Activated CD8-positive, alpha-beta memory T cell treated with anti-CD3 and anti-CD28 coated beads for 1 hour (primary cell): ENCODE measurements at places on chromosomes 5 and 9.

- DNase-seq = no peak
These were observed 434.4 kb upstream of the BRINP1 start for GRCh38 chr9:119803679-119804078.

DNA sequence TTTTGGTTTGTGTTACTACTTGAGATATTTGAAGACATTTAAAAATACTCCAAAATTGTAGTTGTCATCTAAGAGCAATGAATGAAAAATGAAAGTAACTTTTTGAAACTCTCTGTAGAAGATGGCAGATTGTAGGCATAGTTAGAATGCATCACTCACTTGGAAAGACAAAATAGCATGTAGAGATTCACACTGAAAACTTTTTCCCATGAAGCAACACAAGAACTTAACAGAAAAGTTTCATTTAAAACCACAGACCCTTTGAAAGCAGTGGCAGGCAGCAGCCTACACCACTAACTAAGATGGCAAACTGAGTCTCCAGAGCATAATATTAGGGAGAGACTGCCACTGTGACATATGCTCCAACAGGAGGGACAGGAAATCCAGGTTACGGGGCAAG lies 18.9 kb upstream of the FAM174A start:
- DNase-seq = no peak

- no peak for DNase-seq
These were observed 64.8 kb downstream of the SMIM23 start for GRCh38 chr5:171850324-171850947.

GRCh38 chr9:88680505-88681160 lies 145.7 kb downstream of the NXNL2 start:
- no peak for DNase-seq

DNA sequence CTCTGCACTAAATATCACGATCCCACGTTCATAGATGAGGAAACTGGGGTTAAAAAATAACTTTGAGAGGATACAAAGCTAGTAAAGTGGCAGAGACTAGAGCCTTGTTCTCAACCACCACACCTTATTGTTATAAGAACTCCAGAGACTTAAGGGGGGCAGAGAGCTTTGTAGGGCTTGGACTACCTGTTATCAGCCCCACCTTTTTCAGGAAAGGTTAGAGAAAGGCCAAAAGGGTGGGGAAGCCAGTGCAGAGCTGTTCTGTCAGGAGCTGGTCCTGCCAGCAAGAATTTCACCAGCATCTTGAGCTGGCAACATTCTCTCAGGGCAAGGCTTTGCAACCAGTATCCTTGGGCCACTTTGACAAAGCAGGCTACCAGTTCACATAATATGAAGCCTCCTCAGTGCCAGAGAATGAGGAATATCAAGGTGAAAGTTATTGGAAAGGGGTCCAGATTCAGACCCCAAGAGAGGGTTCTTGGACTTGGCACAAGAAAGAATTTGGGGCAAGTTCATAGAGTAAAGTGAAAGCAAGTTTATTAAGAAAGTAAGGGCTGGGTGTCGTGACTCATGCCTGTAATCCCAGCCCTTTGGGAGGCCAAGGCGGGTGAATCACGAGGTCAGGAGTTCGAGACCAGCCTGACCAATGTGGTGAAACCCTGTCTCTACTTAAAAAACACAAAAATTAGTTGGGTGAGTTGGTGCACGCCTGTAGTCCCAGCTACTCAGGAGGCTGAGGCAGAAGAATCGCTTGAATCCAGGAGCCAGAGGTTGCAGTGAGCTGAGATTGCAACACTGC lies 66.2 kb upstream of the CLINT1 start:
- DNase-seq = no peak

- DNase-seq = no peak
These were observed 14.2 kb upstream of the LARP1 start for GRCh38 chr5:154740957-154741356.

DNA sequence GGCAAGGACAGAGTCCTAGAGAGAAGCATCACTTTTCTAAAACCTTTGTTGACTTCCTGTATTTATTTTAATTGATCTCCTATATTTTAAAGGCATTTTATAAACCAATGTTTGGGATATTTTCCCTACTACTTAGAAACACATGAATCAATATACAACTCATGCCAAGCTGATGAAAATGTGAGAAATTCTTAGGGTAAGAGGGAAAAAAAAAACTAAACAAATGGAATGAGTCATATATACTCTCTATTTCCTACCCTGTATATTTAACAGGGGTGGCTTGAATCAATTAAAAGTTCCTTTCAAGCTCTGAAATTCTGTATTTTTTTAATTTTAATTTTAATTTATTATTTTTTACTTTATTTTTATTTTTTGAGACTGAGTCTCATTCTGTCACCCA lies 19.6 kb downstream of the BAAT start:
- no peak for DNase-seq

DNA sequence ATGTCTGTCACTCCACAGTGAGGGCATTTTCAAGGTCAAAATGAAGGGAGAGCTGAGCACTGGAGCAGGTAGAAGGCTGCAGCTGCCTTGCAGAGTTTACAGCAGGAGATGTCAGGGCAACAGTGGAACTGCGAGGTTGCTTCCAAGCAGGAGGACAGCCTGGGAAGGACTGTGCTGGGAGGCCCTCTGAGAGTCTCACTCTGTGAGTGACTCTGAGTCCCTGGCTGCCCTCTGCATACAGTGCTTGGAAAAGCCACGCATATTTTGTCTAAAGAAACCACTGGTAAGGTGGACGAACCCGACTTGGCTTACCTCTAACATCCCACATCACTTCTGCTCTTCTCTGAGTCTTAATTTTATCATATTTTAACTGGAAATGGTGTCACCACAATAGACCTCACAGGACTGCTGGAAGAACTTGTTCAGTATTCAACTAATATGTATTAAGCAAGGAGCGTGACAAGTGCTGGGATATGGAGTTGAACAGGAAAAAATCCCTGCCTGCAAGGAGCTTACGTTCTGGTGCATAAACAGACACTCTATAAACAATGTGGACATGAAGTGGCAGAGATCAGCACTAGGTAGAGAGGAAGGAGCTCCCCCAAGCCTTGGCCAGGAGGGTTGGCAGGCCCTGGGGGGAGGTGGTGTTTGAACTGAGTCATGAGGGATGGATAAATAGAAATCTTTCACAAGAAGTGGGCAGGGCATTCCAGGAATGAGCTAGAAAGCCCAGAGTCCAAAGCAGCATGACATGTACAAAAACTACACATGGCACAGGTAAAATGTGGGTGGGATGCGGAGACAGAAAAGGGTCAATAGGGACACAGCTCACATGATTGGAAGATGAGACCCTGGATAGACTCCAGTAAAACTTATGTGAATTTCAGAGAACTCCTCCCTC lies 64.0 kb upstream of the FOXE1 start:
- DNase-seq = no peak

DNA sequence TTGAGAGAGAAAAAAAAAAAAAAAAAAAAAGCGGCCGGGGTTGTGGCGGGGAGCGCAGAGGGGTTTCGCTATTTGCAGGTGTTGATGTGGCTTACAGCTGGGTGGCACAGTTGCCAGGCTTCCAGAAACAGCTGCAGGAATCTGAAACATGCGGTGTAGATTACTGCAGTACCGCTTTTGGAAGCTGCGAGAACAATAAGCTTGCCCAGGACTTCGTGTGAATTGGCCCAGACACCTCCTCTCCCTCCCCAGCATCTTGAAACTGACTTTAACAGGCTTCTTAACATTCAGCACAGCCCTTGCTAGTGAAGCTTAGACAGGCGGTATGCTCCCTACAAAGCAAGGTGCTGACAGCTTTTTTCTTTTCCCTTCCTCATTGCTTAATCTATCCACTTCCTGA lies 104.0 kb downstream of the ATP10B start:
- no peak for DNase-seq

DNA sequence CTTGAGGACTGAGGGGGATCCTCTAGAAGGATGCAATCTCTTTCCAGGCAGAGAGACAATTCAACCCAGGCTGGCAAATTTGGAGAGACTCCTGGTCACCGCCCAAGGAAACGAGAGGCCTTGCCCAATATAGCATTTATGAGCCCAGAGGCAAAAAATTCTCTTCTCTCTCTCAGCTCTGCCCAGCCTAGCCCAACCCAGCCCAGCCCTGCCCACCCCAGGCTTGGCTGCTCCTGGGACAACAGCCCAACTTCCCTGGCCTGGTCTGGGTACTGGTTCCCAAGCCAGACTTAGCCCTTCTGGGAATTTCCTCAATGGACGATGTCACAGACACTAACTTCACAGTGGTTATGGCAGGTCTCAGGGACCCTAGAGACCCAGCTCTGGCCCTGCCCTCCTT lies 116.5 kb downstream of the PSD2 start:
- no peak for DNase-seq

DNA sequence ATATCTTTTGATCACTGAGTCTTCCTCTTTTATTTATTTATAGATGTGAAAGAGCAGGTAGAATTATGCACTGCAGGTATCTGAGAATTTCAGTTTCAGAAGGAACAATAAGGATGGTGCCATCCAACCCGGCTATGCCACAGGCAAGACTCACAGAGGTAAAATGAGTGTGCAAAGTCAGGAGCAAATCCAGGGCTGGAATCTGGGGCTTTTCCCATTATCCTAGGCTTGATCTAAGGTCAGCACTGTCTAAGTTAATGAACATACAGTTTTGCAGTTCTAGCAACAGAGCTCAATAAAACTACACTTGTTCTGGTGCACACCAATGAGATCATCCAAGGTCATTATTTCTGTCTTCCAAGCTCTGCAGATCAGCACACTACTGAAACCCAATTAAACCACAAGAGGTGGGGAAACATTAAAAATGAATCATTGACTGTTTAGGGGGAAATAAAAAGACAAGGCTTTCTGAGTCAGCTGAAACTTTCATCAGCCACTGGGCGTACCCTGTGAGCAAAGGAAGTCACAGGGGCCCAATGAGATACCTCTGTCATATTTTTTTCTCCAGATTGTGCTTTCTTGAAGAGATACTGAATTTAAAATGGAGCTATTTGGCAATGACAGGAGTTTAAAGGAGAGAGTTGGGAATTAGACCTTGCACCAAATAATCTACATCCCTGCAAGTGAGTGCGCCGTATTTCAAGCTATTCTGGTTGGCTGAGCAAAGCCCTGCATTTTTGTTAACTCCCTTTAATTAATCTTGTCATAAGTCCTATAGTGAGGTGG lies 662.2 kb upstream of the ZNF608 start:
- DNase-seq = no peak

GRCh38 chr5:124274949-124275348 lies 471.5 kb downstream of the ZNF608 start:
- DNase-seq = no peak

DNA sequence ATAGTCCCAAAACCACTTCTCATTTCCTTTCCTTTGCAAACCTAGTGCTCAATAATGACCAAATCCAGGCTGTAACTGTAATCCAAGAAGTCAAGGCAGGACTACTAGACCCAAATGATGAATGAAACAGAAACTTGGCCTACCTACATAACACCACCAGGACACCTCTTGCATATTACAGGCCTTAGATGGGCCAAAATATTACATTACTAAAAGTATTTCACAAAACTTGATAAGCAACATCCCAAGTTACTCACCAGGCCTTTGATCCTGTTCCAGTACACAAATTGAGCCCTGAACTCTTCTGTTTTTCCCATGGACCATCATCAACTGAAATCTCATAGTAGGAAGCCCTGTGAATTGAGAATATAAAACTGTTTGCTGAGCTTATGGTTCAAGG lies 34.8 kb downstream of the NADK2 start:
- no peak for DNase-seq

DNA sequence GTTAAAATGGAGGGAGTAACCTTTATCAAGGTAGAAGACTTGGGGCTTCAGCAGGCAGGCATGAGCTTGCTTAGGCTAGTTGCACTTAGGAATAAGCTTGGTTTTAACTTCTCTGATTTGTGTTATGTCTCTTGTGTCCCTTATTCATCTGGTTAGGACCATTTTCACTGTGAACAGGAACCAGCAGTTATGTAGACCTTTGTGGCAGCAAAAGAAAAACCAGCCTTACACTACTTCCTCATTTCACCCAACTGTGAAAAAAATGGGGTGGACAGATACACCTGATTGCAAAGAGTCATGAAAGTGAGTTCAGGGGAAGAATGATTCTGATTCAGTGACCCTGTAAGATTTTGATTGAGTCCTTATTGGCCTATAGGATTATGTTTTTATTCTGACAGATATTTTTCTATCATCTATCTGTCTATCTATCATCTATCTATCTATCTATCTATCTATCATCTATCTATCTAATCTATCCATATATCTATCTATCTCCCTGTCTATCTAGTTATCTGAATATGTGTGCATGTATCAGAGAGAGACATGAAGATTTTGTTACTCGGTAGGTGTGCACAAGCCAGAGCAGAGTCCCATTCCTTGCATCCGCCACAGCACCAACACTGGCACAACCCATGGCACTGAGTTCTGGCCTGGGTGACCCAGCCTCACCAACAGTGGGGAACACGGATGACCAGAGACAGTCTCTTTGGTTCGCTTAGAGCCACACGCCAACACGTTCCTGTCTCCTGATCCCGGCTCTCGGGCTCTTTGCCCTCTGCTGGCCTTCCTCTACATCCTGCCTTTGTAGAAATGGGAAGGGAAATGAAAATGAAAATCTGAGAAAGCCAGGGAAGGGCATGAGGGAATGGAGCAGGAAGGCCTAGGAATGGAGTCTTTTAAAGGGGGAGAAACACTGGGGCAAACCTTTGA lies 1.3 kb upstream of the ZNF366 start:
- no peak for DNase-seq

GRCh38 chr5:160805376-160805775 lies 46.6 kb downstream of the ATP10B start:
- DNase-seq = no peak

DNA sequence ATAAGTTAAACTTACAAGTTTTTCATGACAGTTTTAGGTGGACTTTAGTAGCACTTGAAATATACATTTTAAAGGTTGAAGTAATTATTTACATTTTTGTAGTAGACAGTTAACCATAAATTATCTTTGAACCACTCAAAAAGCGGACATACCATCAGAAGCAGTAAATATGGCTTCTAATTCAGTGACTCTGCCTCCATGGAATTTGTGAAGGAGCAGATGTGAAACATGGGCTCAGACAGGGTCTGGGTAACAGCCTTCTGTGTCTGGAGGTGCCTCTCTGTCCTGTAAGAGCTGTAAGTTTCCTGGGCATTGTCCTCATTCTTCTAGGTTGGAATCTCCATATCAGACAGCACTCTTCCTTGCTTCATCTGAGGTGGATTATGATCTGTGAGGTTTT lies 12.4 kb downstream of the RLN2 start:
- no peak for DNase-seq

GRCh38 chr5:94196953-94197352 lies 421.5 kb downstream of the KIAA0825 start:
- DNase-seq = no peak

DNA sequence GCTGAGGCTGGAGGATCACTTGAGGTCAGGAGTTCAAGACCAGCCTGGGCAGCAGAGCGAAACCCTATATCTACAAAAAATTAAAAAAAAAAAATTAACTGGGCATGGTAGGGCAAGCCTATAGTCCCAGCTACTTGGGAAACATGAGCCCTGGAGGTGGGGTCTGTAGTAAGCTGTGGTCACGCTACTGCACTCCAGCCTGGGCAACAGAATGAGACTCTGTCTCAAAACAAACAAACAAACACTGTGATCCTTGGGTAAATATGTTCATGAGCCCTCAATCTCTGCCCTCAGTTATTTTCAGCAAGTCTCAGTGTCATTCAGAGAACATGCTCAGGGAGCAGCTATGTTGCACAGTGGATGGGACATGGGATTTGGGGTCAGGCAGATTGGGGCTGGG lies 76.2 kb downstream of the PTTG1 start:
- DNase-seq = no peak

- no peak for DNase-seq
These were observed 7.5 kb downstream of the SLC22A5 start for GRCh38 chr5:132376694-132377641.
